H7 (cell line): ENCODE measurements at places on chromosomes 2 and 18.

DNA sequence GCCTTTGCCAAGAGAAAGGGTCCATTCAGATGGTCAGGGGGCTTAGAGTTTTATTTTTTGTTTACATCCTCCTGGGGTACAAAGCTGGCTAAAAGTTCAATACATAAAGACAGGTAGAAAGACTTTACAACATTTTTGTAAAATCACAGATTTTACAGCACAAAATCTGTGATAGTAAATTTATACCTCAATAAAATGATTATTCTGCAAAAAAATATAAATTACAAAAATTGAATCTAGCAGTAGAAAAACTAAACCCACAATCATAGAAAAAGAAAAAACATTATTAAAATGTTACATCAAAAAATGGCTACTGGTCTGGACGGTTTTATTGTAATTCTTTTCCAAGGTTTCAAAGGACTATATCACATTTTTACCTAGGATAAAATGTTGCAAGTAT, 674.2 kb upstream of the CHAC2 start:
- no peak for DNase-seq

GRCh38 chr2:40048506-40048905, 269.4 kb upstream of the THUMPD2 start:
- DNase-seq = no peak

DNA sequence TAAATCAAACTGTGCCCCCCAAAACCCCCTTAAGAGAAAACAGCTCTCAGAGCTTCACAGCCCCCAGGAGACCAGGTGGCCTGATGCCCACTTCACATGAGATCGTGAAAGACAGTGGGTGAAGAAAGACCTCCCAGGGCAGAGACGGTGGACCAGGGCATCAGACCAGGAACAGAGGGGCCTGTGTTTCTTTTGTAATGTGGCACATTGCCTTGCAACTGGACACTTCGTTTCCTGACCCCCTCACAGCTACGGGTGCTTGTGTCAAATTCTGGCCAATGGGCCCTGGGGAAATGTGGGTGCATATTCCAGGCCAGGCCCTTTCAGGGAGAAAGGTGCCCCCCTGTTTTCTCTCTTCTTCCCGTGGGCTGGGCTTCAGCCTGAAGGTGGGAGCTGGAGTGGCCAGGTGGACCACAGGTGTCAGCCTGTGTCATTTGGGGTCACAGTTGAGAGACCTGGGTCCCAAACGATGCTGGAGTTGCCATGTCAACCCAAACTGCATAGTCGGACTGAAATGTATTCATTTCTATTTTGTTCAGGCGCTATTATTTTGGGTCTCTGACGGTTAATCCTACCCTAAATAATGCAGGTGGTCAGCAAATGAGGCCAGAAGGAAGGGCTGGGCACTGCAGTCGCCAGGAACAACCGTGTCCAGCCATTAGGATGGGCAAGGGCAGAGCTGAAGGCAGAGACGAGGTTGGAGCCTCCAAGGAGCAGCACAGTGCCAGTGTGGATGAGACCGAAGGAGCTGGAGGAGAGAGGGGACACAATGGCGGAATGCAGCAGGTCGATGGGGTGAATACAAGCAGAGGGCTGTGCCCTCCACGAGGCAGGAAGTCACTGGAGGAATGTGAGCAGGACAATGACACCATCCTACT, 338.2 kb downstream of the EIPR1 start:
- no peak for DNase-seq

DNA sequence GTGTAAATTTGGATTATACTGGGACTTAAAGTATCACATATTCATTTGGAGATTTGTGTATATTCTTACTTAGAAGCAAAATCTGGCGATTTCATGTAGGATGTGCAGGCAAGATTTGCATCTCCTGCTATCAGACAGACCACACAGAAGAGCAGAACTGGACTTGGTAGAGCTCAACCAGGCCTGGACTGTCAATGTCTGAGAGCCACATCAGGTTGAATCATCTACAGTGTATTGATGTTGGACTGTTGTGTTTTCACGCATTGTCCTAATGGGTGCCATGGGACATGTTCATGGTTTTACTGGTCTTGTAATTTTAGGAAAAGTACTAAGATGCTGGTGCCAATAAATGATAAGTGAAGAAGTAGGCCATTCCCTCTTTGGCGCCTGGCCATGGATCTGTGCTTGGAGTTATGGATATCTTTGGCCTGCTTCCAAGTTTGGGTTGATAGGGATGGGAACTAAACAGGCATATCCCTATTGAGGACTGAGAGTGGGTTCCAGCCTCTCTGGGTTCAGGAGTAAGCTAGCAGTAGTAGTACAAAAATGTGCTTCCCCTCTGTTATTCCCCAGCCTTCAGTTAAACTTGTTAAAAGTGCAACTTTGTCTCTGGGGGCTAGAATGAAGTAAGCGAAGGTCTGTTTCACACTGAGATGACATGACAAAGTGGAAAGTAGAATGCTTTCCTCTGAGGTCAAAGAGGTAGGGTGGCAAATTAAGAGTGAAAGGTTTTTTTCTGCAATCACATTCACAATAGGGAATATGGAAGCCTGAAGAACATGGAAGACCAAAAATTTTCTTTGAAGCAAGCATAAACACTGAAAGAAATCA, 49.2 kb upstream of the NEMP2 start:
- no peak for DNase-seq
